ENCODE measurements at places on chromosomes 7 and 10. TPM values are rescaled to one million over a fixed set of nuclear protein-coding genes. Genes with fewer than 3 reads are reported as not detected.

- DNase-seq, result no peak
Measured at GRCh38 chr7:128937647-128938543, at the start of gene IRF5. TSS of gene IRF5 (plus strand) at chr7:128937927. CDS start at chr7:128942082, 4,155 bp downstream.

DNA sequence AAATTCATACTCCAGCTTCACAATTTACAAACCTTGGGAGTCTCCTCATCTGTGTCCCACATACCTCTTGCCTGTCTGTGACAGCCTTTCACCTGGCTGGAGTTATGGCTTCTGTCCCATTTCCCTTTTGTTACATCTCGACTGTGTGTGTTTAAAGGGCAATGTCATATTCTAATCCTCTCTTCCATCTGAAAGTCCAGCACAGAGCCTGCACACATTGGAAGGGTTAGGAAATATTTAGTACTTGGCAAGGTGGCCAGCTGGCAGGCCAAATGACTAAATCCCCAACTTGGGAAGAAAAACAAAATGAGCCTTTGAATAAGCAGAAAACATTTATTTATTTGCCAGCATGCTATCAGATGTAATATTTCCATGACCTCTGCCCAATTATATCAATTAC, 120.1 kb upstream of the STK17A start:
- no peak for DNase-seq

DNA sequence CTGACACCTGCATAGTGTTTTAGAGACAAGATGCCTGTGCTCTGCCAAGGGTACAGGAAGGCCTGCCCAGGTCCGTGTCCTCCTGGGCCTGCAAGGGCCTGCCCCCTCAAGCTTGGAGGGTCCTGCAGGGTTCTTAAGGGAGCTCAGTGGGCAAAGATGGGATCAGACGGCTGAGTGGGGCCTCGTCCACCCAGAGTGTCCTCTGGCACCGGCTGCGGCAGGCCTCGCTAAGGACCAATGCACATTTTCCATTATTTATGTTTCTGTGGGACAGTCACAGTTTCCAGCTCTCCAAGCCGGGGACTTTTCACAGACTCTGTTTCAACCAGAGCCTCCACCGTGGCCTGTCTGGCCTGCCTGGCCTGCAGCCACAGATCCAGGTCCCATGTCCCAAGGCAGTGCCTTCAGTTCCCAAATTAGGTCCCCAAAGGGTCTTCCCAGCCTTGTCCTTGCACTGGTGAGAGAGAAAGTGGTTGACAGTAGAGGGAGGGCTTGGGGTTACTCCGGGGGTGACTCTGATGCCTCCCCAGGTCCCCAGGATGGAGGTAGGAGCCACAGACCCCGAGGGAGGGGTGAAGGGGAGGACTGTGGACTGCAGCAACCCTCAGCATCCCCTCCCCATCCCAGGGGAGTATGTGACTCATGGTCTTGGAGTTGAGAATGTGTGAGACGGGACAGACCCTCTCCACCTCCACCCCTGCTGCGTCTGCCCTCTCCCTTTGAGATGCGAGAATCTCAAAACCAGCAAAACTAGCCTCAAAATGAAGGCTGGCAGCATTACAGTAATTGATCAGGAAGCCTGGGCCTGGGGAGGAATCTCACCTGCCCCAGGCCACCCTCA, 14.8 kb downstream of the MYL10 start:
- DNase-seq, result no peak

- DNase-seq, result no peak
Measured at GRCh38 chr7:106099539-106099938, 12.6 kb downstream of the SYPL1 start.

DNA sequence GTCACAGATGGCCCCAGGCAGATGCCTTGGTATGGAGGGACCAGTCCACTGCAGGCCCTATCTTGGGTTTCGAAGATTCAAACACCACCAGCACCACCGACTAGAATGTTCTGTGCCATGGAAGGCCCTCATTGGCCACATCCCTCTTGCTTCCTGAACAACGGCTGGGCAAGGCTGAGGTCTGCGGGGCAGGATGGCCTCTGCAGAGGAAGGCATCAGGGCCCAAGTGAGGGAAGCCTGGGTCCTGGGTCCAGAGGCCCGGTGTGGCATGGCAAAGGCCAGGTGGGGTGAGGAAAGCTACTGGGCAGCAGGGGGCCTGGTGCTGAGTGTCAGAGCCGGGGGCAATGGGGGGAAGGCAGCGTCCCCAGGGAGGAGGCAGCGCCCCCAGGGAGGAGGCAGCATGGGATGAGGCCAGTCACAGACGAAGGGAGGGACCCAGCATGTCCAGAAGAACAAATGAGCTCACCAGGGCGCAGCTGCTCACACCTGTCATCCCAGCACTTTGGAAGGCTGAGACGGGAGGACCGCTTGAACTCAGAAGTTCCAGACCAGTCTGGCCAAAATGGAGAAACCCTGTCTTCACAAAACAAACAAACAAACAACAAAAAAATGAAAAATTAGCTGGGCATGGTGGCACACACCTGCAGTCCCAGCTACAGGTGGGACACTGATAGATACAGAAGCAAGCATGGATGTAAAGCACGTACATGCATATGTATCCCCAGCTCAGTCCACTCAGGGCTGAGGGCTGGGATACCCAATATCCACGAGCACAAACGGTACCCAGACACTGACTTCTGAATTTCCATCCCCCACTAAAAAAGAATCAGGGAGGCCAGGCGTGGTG, 64.4 kb downstream of the PROSER2 start:
- no peak for DNase-seq

GRCh38 chr10:68138526-68138925, 29.2 kb downstream of the MYPN start:
- no peak for DNase-seq

The LIPJ gene
- total RNA-seq, result not detected

The PUS7 gene
- total RNA-seq, result 16.9 TPM

Measured in mesenteric fat pad (tissue), 1 donor.